ENCODE measurements at places on chromosomes 3 and 15.

DNA sequence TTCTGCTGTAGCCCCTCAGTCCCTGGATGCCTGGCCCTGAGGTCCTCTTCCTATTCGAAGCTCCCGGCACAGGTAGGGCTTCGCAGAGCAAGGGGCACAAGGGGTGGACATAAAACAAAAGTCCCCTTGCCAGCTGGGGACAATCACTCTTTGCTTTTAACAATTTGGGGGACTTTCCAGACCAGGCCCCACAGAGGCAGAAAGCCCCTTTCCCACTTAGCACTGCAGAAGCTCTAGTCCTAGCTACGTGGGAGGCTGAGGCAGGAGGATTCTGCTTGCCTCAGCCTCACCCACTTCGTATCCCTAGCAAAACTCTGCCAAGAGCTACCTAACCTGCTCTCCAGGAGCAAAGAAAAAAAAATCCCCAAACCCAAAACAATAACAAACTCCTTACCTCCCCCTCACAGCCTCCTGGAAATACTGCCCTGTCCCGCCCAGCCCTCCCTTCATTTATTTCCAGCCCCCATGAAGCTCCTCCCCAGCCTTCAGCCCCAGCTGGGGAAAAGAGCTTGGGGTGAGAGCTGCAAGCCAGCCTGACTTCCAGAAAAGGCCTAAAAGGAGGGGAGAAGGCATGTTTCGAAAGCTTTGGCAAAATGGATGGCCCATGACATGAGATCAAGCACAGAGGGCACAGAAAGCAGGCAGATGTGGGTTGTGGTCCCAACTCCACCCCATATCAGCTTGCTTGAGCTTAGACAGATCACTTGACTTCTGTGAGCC is at the start of gene CIDEC:
CIDEC (minus strand) TSS at position 424 of the 720 bp plus-strand sequence. CDS start 1,767 bp downstream, outside the sequence.
- DNase-seq, result no peak

DNA sequence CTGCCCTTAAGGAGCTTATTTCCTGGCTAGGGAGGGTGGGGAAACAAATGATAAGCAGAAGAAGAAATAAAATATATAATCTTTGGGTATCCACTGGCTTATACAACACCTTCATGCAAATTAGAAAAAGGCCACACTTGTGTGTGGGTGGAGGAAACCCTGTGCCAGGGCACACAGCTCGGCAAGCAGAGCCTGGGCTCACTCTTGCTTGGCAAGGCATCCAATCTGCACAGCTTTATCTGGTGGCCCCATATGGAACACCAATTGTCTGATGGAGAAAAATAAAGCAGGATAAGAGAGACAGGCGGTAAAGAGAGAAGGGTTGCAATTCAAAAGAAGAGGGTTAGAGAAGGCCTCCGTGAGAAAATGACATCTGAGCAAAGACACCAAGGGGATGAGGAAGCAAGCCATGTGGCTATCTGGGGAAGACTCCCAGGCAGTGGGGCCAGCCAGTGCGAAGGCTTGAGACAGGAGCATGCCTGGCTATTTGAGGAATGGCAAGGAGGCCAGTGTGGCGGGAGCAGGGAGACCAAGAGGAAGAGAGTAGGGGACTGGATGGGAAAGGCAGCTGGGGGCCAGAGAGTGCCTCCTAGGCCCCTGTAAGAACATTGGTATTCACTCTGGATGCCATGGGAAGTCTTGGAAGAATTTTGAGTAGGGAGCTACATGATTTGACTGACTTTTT is 22.5 kb upstream of the VPS8 start:
- no peak for DNase-seq

GRCh38 chr15:70088887-70089691 is 8.6 kb downstream of the TLE3 start:
- DNase-seq, result no peak

- no peak for DNase-seq
Observed at GRCh38 chr15:50145451-50145872, 26.4 kb upstream of the ATP8B4 start.

DNA sequence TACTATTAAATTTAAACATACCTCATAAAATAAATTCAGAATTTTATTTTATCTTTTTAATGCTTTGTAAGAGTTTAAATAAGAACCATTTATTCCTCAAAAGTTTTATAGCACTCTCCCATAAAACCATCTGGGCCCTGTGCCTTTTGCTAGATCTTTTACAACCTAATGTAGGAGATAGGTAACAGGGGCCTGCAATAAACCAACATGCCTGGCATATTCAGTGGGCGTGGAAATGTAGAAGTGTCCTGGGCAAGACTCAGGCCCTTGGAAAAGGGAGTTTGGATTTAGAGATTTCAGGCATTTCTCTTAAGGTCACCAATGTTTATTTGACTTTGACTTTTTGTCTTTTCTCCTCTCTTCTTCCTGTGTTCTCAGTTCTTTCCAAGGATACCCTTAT is 46.4 kb downstream of the POMGNT2 start:
- no peak for DNase-seq

DNA sequence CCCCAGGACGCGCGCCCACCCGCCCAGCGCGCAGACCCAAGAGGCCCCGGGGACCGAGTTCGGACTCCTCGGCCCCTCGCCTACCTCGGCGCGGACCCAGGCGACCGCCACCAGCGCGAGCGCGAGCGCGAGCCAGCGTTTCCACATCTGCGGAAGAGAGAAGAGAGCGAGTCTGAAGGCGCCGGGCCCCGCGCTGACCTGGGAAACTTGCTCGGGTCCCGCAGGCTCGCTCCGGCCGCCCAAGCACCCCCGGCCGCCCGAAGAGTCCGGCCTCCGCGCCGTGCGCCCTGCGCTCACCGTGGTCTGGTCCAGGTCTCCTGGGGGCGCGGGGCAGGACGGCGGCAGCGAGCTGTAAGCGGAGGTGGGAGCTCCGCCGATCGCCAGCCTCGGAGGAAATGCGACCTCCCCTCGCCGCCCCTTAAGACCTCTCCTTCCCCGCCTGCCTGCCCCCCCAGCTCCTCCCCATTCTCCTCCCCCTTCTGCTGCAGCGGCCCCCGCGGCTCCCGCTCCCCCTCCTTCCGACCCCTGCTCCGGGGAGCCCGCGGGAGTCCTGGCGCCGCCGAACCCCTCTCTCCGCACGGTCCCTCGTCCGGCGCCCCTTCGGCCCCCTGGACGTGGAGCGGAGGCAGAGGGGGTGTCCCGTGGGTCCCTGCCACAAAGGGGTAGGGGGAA is at the start of gene FSTL1:
FSTL1 (minus strand) TSS at position 393 of the 672 bp plus-strand sequence; CDS start at position 147, 246 bp downstream.
- no peak for DNase-seq

DNA sequence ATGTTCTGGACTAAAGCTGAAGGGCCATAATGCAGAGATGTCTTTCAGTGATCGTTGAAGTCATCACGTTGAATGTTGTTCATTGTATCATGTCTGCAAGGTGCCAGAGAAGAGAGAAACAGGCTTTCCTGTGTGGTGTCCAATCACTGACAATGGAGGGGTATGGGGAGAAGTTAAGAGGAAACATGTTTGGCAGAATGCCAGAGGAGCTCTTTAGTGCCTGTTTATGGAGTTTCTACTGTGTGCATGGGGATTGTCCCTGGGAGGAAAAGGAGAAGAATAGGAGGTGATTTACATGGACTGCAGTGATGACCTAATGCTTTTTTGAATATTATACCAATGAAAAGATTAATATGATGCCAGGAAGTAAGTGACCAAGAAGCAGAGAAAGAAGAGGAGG is 11.7 kb downstream of the SCAANT1 start:
- no peak for DNase-seq

DNA sequence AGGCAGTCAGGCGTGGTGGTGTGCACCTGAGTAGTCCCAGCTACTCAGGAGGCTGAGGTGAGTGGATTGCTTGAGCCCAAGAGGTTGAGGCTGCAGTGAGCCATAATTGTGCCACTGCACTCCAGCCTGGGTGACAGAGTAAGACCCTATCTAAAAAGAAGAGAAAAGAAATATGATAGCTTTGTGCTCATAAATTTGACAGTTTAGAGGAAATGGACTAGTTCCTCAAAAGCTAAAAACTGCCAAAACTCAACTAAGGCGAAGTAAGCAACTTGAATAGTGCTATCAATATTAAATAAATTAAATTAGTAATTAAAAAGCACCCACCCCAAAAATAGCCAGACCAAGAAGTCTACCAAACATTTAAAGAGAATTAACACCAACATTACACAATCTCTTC is 24.5 kb upstream of the SLC15A2 start:
- DNase-seq, result no peak

DNA sequence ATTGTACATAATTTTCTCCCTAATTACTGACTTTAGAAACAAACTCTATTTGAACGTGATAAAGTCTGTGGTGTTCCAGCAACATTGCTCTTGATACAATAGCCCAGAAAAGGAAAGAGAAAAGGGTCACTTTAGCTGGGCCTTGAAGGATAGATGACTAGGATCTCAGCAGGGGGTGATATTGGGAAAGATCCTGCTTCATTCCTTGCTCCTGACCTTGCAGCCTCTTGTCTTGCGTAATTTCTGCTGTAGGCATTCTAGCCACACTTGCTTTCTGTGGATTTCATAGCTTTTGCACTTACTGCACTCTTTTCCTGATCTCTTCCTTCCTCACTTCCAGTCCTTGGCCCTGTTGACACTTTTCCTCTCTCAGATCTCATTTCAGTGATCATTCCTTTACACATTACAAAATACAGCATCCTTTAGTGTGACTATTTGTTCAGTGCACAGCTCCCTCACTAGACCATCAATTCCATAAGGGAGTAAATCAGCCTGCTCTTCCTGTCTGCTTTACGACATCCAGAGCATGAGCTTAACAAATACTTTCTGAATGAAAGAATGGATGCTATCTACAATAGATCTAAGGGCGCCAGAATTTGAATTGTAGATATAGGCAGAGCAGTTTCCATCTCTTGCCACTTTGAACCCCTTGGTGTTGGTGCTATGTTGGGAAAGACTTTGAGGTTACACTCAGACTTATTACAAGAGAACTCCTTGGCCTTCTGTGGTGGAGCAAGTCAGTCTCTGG is 559.6 kb upstream of the MDFIC2 start:
- DNase-seq, result no peak

DNA sequence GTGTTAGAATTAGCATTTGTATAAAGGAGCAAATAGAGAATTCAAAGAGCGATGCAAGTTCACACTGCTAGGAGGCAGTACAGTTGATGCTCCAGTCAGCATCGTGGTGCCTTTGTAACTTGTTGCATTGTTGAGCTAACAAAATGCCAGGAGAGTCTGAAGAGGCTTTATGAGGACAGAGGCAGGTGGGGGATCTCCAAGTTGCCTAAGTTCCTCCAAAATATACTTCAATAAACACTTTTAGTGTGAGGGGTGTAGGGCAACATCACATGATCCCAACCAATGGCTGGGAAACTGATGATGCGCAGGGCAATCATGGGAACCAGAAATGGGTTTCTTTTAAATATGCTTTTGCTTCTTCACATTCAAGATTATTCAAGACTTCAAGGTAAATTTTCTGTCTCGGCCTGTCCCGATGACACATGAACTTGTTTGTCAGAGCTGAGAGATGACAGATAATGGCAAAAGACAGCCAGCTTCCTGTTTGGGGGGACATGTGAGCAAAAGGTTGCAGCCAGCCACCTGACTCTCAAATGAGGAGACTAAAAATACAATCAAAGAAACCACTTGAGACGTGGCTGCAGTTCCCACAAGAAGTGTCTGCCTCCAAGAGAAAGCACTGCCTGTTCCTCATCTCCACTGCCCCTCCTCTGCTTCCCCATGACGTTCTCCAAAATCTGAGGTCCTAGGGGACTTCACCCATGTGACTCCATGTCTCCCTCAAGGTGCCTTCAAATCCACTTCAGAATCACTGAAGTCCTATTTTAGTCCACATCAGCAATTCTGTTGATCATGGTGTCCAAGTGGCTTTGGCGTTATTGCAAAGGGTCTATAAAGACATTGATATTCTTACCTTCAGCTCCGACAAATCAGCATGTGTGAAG is 39.3 kb downstream of the KLHL6 start:
- DNase-seq, result no peak

- no peak for DNase-seq
Observed at GRCh38 chr15:80934761-80935221, 54.8 kb downstream of the MESD start.
